IPS-NIHi11 (cell line): ENCODE measurements at places on chromosomes 6 and 20.
A peak's percentile ranks its signal among the peaks of the same experiment; 100 is the strongest.

GRCh38 chr20:44495257-44495656 is 19.6 kb downstream of the TTPAL start:
- DNase-seq, result no peak

DNA sequence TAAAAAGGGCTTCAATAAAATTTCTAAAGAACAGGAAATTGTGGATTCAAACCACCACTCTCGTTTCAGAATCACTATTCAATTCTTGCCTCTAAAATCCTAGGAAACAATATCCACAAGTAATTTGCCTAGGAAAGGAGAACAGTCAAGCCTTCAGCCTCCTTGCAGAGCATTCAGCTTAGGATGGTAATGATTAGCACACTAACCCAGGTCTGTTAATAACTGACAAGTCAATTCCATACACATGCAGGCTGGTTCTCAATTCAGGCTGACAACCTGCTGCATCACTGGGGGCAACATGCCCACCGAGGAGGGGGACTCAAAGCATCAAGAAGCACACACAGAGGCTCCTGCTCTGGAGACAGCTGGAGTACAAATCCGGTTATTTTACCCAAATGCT is 57.6 kb downstream of the GMDS start:
- no peak for DNase-seq

DNA sequence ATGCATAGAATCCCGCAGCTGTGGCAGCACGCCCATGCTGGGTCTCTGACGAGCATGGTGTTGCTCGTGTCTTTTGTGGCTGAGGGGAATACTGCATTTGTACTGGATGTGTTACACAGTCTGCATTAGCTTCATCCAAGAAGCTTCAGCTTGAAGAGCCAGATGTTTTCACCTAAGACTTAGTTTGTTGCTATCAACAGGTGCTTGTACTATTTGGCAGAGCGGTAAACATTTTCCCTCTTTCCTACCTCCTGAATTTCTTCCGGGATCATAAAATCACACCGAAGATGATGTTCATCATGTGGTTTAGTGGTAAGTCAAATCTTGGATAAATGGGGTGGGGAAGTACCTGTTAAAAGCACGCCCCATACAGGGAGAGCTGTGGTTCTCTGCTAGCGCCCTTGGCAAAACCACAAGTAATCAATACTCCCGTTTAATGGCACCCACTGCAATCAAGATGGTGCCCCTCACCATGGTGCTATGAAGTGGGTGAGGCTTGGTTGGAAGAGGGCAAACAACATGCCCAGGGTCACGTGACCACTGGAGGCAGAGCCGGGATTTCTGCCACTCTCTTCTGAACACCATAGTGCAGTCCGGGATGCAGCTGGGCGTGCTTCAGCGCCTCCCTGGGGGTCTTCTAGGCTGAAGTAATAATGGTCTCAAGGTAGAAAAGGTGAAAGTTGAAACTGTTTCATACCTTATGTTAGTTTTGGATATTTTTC is 34.4 kb downstream of the SPATA2 start:
- no peak for DNase-seq

DNA sequence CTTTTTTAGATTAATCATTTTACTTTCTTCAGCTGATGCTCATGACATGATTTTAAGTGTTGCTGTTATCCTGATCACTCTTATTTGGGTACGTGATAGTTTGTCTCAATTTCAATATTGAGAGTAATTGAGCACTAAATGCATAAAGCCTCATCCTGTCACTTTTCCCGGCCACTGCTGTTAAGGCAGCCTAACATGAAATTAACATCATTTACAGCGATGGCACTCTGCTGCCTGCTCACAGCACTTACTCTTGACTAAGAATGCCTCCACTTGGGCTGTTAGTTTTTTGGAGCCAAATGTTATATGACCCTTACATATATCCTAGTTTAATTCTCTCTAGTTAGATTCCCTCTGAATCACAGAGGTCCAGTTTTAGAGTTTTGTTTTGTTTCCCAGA is 107.3 kb downstream of the SLX4IP start:
- DNase-seq, result no peak

DNA sequence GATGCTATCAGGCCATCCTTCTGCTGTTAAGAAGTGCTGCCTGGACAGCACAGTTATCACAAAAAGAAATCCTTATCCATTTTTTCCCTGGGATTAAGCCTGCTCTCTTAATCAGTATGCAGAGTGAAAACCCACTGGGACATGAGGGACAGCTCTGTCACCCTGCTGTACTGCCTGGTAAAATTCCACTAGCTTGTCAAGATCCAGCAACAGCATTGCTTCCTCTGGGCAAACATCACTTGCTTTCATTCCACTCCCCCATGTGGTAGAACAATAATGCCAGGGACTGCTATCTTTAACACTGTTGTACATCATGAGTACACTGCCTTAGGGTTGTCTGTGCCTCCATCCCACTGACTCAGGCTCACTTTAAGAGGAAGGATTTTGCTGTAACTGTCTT is 331.3 kb downstream of the KIF16B start:
- no peak for DNase-seq

DNA sequence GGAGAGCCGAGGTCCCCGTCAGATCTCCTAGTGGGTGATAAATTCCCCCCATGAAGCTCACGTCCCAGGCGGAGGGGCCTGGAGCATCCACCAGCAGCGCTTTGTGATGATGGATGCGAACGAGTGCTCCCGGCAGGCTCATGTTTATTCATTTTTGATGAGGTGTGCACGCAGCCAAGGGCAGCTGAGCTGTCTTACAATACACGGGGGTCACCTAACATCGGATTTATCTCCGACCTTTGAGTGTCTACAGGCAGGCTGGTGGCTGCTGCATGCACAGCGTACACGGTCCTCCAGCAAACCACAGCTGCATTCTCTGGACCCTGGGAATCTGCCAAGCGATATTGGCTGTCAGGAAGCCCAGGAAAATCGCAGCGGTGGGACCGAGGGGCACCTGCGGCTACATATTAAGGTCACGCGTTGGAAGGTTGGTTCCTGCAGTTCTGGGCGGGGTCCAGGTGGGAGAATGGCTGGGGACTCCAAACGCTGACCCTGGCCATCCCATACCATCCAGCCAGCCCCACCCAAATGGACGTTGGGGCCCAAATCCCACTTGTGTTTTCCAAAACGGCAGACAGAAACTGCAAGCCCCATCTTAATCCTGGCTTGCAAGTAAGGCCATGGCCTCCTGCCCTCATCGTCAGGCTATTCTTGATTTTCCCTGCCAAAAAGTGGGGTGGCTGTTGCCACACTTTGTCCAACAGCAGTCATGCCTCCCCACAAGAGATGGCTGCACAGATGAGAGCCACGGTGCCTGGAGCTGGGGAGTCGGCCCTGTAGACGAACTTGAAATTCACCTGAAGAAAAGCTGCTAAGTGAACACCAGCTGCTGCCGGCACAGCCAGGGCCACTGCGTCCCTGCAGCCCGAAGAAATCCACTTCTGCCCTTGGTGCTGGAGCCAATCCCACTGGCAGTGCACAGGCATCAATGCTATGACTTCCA is 399.9 kb downstream of the TAF4 start:
- no peak for DNase-seq

- peak; percentile 81 for DNase-seq
Observed at GRCh38 chr6:78910591-78911171, 43.3 kb downstream of the IRAK1BP1 start.

DNA sequence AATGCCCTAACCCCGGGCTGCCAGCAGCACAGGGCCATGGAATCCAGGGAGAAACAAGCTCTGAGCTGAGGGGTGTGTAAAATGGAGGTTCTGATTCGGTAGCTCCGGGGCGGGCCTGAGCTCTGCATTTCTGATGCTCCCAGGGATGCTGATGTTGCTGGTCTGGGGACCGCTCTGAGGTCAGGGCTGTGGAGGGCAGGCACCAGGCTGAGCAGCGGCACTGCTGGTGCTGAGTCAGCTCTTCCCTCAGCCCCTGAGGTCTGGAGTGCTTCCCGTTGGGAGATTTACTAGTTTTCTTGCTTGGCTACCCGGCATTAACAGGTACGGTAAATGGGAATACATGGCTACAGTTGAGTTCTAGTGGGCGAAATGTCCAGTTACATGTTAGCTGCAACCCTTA is 18.6 kb upstream of the CST3 start:
- DNase-seq, result no peak

DNA sequence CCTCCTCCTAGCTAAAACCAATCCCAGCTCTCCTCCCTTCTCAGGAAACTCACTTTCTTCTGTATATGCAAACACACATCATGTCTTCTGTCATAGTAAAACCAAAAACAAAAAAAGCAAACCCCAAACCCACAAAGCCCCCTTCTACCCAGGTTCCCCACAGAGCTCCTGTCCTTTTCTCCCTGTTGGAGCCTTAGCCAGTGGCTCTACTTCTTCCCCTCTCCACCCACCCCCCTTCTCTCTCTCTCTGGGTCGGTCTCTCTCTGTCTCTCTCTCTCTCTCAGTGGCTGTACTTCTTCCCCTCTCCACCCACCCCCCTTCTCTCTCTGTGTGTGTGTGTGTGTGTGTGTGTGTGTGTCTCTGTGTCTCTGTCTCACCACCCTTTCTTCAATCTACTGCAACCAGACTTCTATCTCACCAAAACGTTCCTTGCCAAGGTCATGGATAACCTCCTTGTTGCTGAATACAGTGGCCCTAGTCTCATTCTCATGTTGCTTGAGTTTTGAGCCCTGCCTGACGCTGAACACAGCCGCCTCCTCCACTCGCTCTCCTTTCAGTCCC is 8.7 kb upstream of the OSER1 start:
- DNase-seq, result no peak
